ENCODE measurements at places on chromosomes 3 and 15.

GRCh38 chr3:6089780-6090179, 771.1 kb upstream of the GRM7 start:
- no peak for DNase-seq

- no peak for DNase-seq
Observed at GRCh38 chr15:101152914-101153313, 98.9 kb downstream of the CHSY1 start.

GRCh38 chr15:29821416-29822099, 710 bp downstream of the TJP1 start:
- no peak for DNase-seq

DNA sequence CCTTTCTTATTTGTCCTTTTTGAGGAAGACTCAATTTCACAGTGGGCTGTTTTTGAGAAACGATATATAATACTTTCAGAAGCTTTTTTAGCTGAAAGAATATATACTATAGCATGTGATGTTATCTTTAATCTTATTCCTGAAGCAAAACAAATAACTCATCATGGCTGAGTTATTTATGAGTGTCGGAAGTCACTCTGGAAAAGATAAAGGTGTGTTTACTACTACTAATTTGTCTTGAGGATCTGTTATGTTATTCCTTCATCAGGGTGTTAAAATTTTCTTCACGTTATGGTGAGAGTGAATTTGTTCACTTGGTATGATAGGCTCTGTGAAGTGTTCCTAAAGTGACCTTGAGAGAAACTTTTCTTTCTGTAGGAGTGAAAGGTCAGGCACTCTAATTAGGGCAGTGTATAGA, 4.7 kb downstream of the TCF12 start:
- DNase-seq = no peak

- DNase-seq = no peak
Observed at GRCh38 chr15:50176869-50177268, 5.1 kb upstream of the SLC27A2 start.

- no peak for DNase-seq
Observed at GRCh38 chr3:31848163-31848818, 132.8 kb downstream of the OSBPL10 start.

- no peak for DNase-seq
Observed at GRCh38 chr3:36991923-36992805, 767 bp downstream of the EPM2AIP1 start.

GRCh38 chr3:5390936-5391625, 203.6 kb downstream of the EDEM1 start:
- DNase-seq = no peak

- no peak for DNase-seq
Observed at GRCh38 chr3:38002291-38002876, 11.8 kb downstream of the VILL start.

GRCh38 chr3:50600841-50601591, 10.6 kb downstream of the CISH start:
- DNase-seq = no peak

DNA sequence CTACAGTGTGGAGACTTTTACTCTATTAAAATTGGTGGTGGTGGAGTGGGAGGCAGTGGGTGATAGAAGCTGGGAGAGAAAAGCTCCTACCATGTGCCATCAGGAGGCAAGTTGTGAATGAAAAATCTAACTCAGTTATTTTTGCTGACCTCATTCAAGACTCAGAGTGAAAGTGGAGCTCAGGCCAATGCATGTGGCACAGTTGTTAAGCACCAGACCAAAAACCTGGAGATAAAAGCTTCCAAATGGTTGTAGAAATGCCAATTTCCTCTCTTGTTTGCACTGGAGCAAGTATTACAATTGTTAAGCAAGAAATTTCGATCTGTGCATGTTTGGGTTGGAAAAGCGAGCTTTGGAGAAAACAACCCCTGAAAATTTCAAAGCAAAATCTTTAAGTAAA, 81.5 kb upstream of the PRICKLE2 start:
- DNase-seq = no peak

DNA sequence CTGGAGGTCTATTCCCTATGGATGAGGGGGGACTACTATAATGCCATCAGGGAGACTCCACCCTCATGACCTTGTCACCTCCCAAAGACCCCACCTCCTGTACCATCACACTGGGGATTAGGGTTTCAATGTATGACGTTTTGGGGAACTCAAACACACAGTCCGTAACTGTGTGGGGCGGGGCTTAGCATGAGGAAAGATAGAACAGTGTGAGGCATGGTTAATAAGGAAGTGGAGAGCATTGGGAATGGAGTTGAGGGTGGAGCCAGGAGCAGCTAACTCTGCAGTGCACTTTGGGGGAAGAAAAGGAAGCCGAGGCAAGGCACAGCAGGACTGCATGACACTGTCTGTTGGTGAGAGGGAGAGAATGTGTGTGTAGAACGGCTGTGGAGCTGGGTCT, 90.9 kb upstream of the AGBL1 start:
- no peak for DNase-seq

GRCh38 chr3:14353502-14353901, 48.9 kb upstream of the SLC6A6 start:
- no peak for DNase-seq

GRCh38 chr3:48426401-48426909, 3.4 kb downstream of the PLXNB1 start:
- DNase-seq = no peak
